ENCODE measurements at places on chromosomes 1 and 21. TPM values are rescaled to one million over a fixed set of nuclear protein-coding genes. Genes with fewer than 3 reads are reported as not detected.

DNA sequence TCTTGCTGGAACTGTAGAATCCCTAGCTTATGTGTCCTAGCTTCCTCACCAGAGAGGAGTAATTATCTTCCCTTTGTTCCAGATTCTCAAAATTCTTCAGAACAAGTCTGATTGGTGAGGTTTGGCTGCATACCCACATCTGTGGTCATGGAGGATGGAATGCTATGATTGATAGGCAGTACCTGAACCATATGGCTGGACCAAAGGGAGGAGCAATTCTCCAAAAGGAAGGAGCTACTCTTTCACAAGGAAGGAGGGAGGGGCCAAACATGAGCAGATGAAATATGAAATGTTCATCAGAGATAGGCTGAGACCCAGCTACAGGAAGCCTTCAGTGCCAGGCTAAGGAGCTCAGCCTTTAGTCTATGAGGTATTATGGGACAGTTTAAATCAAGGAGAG, 5.0 kb upstream of the RNF19B start:
- no peak for DNase-seq
- H3K4me3 ChIP-seq, result no peak overlapping the region
- no peaks in the 10 kb centered on the region for H3K27me3 ChIP-seq
- no peak overlapping the region for H3K27ac ChIP-seq

DNA sequence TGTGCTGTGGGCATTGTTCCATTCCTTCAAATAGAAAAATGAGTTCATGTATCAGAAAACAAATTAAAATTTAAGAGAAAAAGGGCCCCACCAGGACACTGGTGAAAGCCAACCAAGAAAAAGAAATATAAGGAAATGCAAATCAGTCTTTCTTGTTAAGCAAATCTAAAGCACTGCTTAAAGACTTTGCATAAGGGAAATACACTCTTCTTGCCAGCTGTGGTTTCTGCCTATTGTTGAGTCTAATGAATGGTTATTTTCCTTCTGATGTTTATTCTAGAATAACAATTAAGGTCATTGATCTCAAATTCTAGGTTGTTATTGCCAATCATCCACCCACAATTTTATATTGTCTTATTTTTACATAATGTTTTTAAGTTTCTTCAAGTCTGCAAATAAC, 158.6 kb upstream of the SNX7 start:
- H3K4me1 ChIP-seq, result no peaks in the 10 kb centered on the region
- no peaks in the 10 kb centered on the region for H3K27me3 ChIP-seq
- H3K27ac ChIP-seq, result no peak overlapping the region
- H3K4me3 ChIP-seq, result no peak overlapping the region
- no peaks in the 10 kb centered on the region for H3K36me3 ChIP-seq

DNA sequence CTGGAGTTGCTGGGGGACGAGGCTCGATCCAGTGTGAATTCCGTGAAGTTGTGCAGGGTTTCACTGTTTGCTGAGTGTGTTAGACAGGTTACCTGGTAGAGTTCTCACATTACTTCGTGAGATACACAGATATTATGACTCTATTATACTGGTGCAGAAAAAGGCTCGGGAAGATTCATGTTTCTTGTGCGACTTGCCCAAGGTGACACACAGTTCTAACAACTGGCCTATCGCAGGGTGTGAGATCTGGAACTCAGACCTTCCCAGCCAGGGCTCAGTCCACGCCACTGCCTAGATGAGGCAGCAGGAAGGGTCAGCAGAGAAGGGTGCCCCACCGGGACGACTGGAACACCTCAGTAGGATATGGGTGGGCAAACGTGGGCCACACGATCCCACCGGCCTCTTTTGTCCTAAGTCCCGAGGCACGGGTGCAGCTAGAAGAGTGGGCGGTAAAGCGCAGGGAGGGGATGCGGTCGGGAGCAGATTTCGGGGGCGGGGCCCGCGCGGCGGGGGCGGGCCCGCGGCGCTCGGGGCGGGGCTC, 296 bp upstream of the RNPEP start:
- H3K27ac ChIP-seq, result peak overlapping the region; percentile 94
- no peaks in the 10 kb centered on the region for H3K27me3 ChIP-seq
- no peak for DNase-seq
- H3K36me3 ChIP-seq, result no peaks in the 10 kb centered on the region
- H3K4me1 ChIP-seq, result peaks cover 40% of the 10 kb centered on the region

DNA sequence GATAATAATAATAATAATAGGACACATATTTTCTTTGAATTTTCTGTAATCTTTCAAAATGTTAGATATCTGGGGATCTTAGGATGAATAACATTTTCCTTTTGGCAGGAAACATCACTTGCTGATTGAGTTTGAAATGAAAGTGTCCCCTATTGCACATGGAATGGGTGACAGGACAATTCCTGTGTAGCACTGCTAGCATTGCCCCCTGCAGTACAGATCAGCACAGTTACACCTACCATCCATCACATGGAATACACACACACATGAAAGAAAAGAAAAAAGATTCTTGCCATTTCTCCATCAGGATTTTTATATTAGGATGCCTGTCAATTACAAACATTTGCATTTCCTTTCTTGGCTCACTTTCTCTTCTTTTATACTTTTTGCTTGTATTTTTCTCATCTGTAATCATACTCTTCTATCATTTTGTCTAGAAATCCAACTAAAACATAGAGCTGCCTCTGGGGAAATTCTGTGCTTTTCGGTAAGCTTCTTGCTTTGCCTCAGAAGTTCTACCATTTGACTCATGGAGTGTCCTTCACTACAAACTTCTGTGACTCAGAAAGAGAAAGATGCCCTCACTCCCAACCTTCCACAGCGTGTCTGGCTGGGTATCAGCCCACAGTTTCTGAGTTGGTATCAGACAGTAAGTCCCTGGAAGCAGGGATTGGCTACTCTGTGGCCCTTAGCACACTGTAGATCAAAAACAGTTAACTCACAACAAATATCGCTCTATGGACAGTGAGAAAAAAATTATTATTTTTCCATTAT, 641.2 kb downstream of the PTPRC start:
- no peak overlapping the region for H3K27ac ChIP-seq
- H3K4me1 ChIP-seq, result no peaks in the 10 kb centered on the region
- no peaks in the 10 kb centered on the region for H3K27me3 ChIP-seq
- no peak for DNase-seq
- no peak overlapping the region for H3K4me3 ChIP-seq

GRCh38 chr21:19565587-19565986, 1162.0 kb upstream of the TMPRSS15 start:
- no peaks in the 10 kb centered on the region for H3K27me3 ChIP-seq
- H3K4me1 ChIP-seq, result no peaks in the 10 kb centered on the region
- H3K27ac ChIP-seq, result no peak overlapping the region
- H3K4me3 ChIP-seq, result no peak overlapping the region

DNA sequence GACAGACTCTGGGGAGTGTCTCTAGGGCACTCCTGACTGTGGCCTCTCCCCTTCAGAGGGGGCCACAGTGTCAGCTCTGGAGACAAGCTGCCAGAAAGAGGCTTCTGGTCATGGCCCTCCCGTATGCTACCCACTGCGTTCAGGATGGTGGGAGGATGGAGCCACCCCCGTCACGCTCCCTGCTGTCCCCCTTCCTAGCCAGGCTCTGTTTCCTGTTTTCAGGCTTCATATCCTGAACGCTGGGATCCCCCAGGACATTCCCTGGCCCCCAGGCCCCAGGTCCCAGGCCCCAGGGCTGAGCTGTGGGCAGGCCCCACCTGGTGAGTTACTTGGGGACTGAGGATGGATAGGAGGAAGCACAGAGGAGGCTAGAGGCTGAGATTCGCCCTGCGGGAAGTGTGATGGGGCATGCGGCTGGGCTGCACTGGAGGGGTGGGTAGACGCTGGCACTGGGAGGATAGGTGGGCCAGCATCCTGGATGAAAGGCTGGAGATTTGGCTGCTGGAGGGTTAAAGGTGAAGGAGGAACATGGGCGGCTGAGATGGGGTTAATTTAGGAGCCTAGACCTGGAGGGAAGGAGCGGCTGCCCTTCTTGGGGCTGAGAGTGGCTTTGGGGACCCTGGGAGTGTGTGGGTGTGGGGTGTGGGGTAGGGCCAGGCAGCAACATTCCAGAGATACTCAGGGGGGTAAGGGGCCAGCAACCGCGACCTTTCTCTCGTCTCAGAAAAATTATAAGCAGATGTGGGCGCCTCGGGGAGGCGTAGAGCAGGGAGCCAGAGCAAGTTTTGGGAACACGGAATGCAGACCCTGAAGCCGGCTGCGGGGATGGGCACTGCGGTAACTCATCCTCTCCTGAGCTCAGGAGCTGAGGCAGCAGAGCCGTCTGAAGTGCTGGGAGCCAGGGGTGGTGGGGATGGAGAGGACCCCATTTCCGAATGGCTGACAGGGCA, 8.7 kb downstream of the PEAR1 start:
- H3K4me3 ChIP-seq, result no peak overlapping the region
- H3K36me3 ChIP-seq, result no peaks in the 10 kb centered on the region
- peaks cover 47% of the 10 kb centered on the region for H3K4me1 ChIP-seq
- DNase-seq, result no peak
- no peaks in the 10 kb centered on the region for H3K27me3 ChIP-seq

GRCh38 chr1:213268221-213268620, 217.2 kb downstream of the RPS6KC1 start:
- H3K27me3 ChIP-seq, result no peaks in the 10 kb centered on the region
- DNase-seq, result no peak
- no peak overlapping the region for H3K27ac ChIP-seq
- H3K4me3 ChIP-seq, result no peak overlapping the region
- H3K36me3 ChIP-seq, result no peaks in the 10 kb centered on the region
- no peaks in the 10 kb centered on the region for H3K4me1 ChIP-seq

DNA sequence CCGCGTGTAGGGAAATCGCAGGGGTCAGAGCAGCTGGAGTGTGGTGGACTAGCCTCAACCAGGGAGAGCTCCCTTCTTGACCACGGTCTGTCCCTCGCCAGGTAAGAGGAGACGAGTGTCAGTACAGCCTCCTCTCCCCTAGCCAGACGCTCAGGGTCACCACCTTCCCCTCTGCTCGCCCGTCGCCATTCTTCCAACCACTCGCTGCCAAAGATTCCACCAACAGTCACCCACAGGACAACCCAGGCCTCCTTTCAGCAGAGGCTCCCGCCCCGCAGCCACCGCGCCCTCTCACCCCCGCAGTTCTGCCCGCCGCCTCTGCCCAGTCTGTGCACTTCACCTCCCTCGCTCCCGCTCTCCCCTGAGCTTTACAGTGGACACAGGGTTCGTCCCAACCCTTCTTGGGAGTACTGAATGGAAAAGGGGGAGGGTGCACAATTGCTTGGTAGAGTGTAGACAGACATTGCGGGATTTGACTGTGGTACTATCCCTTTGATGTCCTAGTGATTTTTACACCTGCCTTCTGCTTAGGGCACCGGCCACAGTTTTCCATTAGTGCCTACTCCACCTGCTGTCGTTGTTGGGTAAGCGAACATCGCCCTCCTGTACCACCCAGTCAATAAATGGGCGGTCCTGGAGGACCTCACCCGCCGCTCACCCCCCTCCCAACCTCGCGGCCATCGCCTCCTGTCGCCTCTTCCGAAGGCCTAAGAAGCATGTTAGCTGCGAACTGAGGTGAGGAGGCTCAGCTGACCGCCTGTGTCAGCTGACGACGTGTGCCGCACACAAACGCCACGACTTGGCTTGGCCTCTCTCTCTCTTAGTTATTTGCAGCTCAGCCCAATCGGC, 9.2 kb upstream of the NBPF11 start:
- no peak overlapping the region for H3K27ac ChIP-seq
- H3K36me3 ChIP-seq, result no peaks in the 10 kb centered on the region
- no peak overlapping the region for H3K4me3 ChIP-seq
- H3K4me1 ChIP-seq, result no peaks in the 10 kb centered on the region
- no peaks in the 10 kb centered on the region for H3K27me3 ChIP-seq
- DNase-seq, result no peak

DNA sequence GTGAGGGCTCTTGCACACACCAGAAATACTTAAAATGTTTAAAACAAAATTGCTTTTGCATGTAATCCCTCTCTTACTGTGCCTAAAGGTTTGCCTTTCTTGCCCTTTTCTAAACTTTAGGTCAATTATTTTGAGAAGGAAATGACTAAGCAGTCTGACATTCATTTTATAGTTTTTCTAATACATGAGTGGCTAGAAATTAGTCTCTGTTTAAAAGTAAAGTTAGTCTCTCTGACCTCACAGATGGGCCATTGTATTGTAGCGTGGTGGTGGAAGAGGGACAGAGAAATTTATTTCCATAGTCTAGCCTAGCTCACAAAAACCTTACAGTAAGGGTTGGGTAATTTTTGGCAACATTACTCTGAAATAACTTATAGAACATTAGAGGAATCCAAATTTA, 3.6 kb upstream of the COL11A1 start:
- H3K27ac ChIP-seq, result no peak overlapping the region
- no peak overlapping the region for H3K4me3 ChIP-seq
- H3K36me3 ChIP-seq, result no peaks in the 10 kb centered on the region
- no peaks in the 10 kb centered on the region for H3K27me3 ChIP-seq
- peaks cover 22% of the 10 kb centered on the region for H3K4me1 ChIP-seq

DNA sequence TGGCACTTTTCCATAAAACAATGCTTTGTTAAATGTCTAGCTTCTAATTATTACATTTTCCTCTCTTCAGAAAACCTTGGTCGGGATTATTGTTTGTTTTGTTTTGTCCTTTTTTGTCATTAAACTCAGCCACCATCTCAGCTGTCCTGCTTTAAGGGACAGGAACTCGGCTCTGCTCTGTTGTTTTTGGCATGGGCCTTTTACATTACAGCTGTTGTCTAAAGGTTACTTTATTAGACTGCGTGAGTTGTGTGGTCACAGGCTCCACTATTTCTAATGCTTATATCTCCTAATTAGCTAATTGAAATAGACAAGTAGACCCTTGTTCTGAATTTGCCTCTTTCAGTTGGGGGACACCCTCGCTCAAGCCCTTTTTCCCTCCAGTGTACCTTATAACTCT, 1.6 kb downstream of the PALMD start:
- H3K36me3 ChIP-seq, result no peaks in the 10 kb centered on the region
- H3K27me3 ChIP-seq, result no peaks in the 10 kb centered on the region
- H3K27ac ChIP-seq, result peak overlapping the region; percentile 64
- peaks cover 37% of the 10 kb centered on the region for H3K4me1 ChIP-seq

DNA sequence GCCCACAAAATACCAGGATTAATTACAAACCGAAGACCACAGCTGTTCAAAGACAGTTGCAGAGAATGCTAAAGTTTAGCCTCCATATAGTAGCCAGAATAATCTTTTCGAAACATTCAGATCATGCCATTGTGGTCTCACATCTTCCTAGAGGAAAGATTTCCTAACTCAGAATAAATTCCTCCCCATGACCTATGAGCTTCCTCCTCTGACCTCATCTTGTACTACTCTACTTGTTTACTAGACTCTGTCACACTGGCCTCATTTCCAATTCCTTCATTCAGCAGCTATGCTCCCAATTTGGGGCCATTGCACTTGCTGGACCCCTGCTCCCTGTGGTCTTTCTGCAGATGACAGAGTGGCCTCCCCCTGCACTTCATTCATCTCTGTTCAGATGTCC, 71.8 kb upstream of the LRRC53 start:
- H3K27ac ChIP-seq, result no peak overlapping the region
- H3K36me3 ChIP-seq, result no peaks in the 10 kb centered on the region
- H3K4me3 ChIP-seq, result no peak overlapping the region
- no peak for DNase-seq

- no peaks in the 10 kb centered on the region for H3K27me3 ChIP-seq
- no peak for DNase-seq
- H3K4me3 ChIP-seq, result no peak overlapping the region
- no peaks in the 10 kb centered on the region for H3K4me1 ChIP-seq
- no peak overlapping the region for H3K27ac ChIP-seq
- no peaks in the 10 kb centered on the region for H3K36me3 ChIP-seq
Observed at GRCh38 chr1:203216274-203217138, 13.0 kb downstream of the CHIT1 start.

The SLC44A5 gene
- 1.2 TPM for total RNA-seq

The MIXL1 gene
- total RNA-seq, result not detected

The DHRS3 gene
- total RNA-seq, result 111 TPM

The MROH9 gene
- not detected for total RNA-seq

The SLAMF8 gene
- 1.5 TPM for total RNA-seq

The PGM1 gene
- total RNA-seq, result 46.4 TPM

Measured in vagina (tissue), 2 donors.